Esophagus squamous epithelium (tissue), 5 donors: ENCODE measurements at places on chromosomes 5 and 9. TPM values are rescaled to one million over a fixed set of nuclear protein-coding genes. Genes with fewer than 3 reads are reported as not detected.

IL17B gene
- total RNA-seq, result 2.1 TPM

- DNase-seq, result no peak
Observed at GRCh38 chr5:163357636-163358035, 79.8 kb upstream of the CCNG1 start.

GRCh38 chr9:5438301-5439162, 807 bp upstream of the PLGRKT start:
- no peak for DNase-seq

DNA sequence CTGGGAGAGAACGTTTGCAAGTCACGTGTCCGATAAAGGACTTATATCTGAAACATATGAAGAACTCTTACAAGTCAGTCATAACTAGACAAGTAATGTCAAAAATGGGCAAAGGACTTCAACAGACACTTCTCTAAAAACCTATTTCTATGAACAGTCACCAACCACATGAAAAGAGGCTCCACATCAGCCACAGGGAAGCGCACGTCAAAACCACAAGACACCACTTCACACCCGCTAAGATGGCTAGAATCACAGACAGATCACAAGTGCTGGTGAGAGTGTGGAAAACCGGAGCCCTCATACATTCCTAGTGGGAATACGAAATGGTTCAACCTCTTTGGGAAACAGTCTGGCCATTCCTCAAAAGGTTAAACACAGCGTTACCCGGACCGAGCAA, 11.5 kb upstream of the CARD9 start:
- no peak for DNase-seq

DNA sequence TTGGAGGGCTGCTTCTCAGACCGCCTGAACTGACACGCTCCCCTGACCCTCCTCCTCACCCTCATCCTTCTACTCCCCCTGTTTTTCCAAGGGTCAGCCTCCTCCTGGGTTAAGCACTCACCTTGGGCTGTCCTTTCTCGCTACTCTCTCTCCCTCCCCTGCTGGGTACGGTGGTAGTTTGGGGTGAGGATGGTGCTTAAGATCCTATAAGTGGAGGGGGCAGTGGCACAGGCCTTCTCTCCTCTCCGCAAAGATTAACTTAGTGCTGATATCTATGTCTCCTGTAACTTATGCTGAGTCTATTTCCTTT, 159.7 kb downstream of the SNCAIP start:
- DNase-seq, result no peak

DNA sequence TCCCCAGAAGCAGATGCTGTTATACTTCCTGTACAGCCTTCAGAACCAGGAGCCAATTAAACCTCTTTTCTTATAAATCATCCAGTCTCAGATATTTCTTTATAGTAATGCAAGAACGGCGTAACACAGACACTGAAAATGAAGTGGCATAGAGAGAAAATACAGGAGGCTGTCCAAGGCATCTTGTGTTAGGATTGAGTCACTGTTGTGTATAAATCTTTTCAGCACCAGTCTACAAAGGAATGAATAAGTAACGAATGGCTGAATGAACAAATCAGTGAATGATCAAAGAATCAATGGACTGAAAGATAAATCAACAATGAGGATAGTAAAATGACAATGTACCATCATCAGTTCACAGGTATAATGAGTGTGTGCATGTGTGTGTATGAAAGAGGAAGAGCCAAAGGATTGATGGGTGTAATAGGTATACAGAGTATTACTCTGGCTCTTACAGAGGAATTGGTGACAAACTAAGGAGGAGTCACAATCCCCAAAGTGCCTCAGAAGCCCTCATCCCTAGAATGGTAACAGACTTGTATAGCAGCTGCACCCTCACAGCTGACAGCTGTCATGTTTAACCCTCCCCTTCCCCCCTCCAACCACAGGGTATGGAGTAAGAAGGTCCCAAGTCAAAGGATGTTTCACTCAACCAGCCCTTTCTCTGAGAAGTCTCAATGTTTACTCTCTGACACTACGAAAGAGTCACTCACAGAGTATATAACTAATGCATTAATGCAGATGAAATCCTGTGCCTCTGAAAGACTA, 29.8 kb upstream of the MIER3 start:
- no peak for DNase-seq

DNA sequence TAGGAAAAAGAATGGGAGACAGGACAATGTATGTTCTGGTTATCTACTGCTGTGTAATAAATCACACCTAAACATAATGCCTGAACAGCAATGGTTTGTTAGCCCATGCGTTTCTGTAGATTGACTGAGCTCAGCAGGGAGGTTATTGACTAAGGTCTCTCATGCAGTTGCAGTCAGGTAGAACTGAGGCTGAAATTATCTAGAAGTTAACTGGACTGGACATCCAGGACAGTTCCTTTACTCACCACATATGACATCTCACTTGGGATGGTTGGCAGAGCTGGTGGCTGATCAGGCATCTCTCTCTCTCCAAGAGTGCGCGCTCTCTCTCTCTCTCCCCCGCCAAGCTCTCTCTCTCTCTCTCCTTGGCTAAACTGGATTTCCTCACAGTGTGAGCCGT, 8.9 kb upstream of the FOXB2 start:
- DNase-seq, result no peak
